ENCODE measurements at places on chromosomes 1 and 21.
A peak's percentile ranks its signal among the peaks of the same experiment; 100 is the strongest.

GRCh38 chr1:72010094-72010431, 272.3 kb downstream of the NEGR1 start:
- DNase-seq = no peak

DNA sequence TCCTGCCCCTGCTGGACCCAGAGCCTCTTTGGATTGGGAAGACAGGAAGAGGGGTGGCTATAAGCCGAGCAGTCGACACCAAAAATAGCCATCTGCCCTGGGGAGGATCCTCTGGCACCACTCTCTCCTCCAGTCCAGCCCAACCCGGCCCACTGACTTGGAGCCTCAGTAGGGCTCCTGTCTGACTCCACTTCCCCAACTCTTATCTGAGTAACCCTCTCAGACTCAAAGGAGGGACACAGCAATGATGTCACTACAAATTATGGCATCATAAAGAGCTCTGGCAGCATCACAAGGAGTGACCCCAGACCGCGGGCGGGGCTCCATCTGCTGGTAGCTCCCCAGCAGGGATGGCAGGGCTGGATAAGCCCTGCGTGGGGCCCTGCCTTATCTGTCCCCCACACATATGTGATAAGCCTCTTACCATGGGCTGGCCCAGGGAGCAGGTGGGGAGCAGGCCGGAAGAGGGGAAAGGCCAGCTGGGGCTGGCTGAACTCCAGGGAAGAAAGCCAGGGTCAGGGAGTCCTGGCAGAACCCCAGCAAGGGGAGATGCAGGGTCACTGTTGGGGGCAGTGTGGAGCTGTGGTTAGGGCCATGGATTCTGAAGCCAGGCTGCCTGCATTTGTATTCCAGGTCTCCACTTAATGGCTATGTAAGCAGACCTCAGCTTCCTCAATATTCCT, 4.6 kb upstream of the SLC6A9 start:
- no peak for DNase-seq

DNA sequence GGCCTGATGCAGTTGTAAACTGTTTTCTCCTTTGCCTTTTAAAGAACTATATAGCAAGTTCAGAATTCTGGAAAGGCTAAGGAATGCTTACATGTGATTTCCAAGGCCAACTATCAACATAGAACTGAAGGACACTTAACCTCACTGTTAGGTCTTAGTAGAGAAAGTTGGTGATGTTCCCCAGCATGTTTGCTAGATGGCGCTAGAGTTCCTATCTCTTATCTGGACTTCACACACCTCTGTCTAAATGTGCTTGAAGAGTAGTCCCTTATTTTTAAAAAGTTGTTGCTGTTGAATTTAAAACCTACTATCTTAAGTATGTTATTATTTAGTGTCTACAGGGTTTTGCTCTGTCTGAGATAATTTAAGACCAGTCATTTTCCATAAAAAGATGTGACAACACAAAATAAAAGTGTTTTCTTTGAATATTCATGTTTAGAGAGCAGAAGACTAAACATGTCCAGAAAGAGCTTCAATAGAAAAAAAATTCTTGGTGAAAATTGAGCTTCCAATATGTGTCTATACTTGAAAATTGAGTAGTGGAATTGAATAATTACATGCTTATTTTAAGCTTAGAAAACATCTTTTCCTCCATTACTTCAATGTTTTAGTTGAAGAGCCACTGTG, 237.3 kb downstream of the S1PR1 start:
- DNase-seq = peak; percentile 2

- peak; percentile 7 for DNase-seq
These were observed 71.2 kb upstream of the HMGB4 start for GRCh38 chr1:33792651-33793050.

- no peak for DNase-seq
These were observed 51.8 kb upstream of the TRABD2B start for GRCh38 chr1:48048980-48049379.

DNA sequence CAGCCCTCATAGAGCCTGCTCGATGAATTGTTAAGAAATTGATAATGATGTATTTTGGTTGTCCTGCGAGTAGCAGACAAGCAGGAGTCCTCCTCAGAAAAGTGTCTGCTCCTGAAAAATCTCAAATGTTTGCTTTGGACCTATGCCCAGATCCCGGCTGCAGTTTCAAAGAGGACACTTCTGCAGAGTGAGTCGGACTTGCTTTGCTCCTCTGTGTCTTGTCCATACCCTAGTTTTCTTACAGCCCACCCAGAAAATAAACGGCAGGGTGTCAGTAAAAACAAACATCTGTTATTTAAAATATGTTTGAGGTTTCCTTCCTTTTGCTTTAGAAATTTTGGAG, 2.8 kb downstream of the S100A10 start:
- peak; percentile 79 for DNase-seq

GRCh38 chr1:17611991-17612390, 72.5 kb downstream of the ARHGEF10L start:
- peak; percentile 67 for DNase-seq

GRCh38 chr1:153466908-153467307, 6.5 kb upstream of the S100A7 start:
- peak; percentile 49 for DNase-seq
